ENCODE measurements at places on chromosomes 6 and 20. TPM values are rescaled to one million over a fixed set of nuclear protein-coding genes. Genes with fewer than 3 reads are reported as not detected.

The SUPT3H gene
- total RNA-seq: 30.2 TPM

The STMND1 gene
- total RNA-seq: not detected

The CYP39A1 gene
- 18.6 TPM for total RNA-seq

The HLA-DPA1 gene
- 7.6 TPM for total RNA-seq

The C6orf15 gene
- not detected for total RNA-seq

The RBM24 gene
- 56.3 TPM for total RNA-seq

The NNAT gene
- total RNA-seq: 237 TPM

The CASS4 gene
- total RNA-seq: 1.4 TPM

The TCP11 gene
- 0.99 TPM for total RNA-seq

The CCN5 gene
- total RNA-seq: not detected

The RSPH9 gene
- 1.7 TPM for total RNA-seq

The PKIB gene
- 19.4 TPM for total RNA-seq

The LY6G5C gene
- total RNA-seq: 1.9 TPM

The NKAIN2 gene
- total RNA-seq: 6.4 TPM

The KCNQ2 gene
- 31.6 TPM for total RNA-seq

The CRIP3 gene
- total RNA-seq: not detected

The CRYBG1 gene
- 5.7 TPM for total RNA-seq

The MRAP2 gene
- 5.9 TPM for total RNA-seq

The CCN6 gene
- not detected for total RNA-seq

The C2 gene
- 6.2 TPM for total RNA-seq

The CDC40 gene
- total RNA-seq: 41.9 TPM

The BPIFB2 gene
- total RNA-seq: not detected

The CST1 gene
- total RNA-seq: not detected

The HDGFL1 gene
- not detected for total RNA-seq

The SALL4 gene
- 1.8 TPM for total RNA-seq

The GSTA2 gene
- not detected for total RNA-seq

The FAXC gene
- total RNA-seq: 13.9 TPM

The ZC3H12D gene
- 1.0 TPM for total RNA-seq

The PI16 gene
- total RNA-seq: 154 TPM

The COL11A2 gene
- 39.0 TPM for total RNA-seq

The OPRM1 gene
- total RNA-seq: 1.4 TPM

The THBS2 gene
- total RNA-seq: 132 TPM

The SLC13A3 gene
- total RNA-seq: 10.1 TPM

The PPP1R14C gene
- 5.1 TPM for total RNA-seq
